ENCODE measurements at places on chromosomes 11 and 22.

GRCh38 chr11:7442588-7443215 is 42.6 kb upstream of the OLFML1 start:
- peak; percentile 56 for DNase-seq

GRCh38 chr11:22203281-22203680 is 10.4 kb downstream of the ANO5 start:
- DNase-seq, result no peak

DNA sequence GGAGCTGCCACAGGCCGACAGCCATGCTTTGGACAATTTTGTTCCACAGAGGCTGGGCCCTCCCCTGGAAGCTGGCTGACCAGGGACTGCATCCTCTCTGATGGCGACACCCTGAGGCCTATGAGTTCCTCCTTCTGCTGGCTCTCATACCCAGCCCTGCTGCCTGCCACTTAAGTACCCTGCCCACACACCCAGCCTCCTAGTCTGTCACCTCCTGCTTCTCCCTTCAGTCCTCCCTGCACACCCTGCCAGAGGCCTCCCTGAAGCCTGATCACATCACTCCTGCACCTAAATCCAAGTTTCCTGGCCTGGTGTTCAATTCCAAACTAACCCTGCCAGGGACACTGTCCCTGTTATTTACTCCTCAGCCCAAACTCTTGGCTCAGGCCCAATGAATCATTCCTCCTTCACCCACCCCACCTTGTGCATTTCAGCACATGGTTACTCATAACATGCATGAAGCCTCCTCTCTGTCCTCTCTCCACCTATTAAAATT is 136.7 kb upstream of the NECTIN1 start:
- DNase-seq, result no peak

DNA sequence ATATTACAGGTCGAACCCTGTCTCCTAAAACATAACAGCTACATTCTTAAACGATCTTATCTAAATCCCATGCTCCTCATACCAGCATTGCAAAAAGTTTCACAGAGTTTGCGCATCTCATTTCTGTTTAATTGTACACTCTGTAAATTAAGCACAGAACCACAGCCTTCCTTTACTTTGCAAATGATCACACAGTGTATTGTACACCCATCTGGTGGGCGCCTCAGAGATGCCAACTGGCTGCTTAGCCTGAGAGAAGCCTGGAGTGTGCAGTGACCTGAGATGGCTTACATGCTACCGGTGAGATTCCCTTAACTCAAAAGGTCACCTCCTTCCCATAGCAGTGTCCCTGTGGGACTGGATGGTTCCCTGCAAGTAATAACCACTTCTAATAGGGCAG is 1077.3 kb downstream of the OPCML start:
- DNase-seq, result no peak

DNA sequence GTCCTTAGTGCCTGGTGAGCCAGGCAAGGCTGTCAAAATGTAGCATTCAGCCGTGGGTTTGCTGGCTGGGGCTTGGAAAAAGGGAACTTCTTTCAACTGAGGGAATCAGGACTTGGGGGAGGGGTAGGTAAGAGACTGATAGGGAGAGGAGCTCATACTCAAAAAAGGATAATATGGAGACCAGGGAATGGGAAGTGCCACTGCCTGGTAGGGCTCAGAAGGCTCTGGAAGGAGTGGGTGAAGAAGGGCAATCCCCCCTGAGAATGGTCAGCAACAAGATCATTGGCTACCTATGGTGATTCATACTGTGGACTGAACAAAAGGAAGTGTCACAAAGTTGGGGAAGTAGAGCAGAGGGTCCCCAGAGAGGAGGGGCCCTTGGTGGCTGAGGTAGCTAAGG is 1.9 kb downstream of the CNGA4 start:
- no peak for DNase-seq
